ENCODE measurements at places on chromosomes 2 and 18.

GRCh38 chr2:226308323-226308680 is 491.3 kb downstream of the IRS1 start:
- DNase-seq: no peak

- DNase-seq: no peak
Measured at GRCh38 chr2:12070153-12070552, 323.7 kb downstream of the LPIN1 start.

DNA sequence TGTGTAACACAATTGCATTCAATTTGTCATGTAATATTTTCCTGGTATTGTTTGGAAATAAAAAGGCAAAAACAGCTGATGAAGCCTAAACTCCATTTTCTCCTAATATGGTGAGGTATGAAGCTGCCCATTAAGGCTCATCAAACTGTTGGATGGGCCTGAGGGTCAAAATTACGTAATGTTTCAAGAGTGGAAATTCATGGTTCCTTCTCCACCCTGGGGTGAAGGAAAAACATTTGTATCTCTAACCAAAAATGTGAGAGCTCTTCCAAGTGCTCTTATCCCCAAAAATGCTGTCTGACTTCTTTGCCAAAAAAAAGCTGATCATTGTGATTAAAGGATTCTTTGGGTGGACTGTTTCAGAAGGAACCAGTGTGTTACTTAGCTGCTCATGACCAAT is 91.8 kb downstream of the ARHGAP28 start:
- DNase-seq: no peak

GRCh38 chr18:6553234-6553900 is 138.7 kb upstream of the L3MBTL4 start:
- DNase-seq: no peak

DNA sequence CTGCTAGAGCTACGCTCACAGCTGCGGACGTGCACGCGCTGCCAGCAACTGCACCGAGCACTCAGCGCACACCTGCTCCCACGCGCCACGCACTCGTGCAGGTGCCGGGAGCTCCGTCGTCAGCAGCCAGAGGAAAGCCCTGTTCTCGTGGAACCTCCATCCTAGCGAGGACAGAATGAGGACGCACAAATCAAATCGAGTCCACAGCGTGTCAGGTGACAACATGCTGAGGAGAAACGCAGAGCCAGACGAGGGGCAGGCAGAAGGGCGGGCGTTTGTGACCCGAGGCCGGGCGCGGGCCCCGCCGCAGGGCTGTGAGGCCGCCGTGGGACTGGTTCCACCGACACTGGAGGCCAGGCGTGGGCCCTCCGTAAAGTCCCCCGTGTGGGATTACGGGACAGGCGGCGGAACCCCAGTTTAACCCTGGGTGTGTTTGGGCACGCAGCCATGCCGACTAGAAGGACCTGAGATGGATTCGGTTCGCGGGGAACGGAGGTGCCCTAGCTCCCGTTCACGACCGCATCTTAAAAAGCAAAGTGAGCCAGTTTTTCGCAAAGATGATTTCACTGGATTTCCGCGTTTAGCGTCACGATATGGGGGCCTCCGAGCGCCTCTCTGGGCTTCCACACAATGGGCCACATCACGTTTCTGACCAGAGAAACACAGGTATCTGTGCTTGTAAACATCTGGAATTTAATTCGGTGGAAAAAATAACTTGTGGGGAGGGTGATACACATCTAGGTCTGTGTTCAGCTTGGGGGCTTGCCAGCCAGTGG is 26.9 kb upstream of the ALKAL2 start:
- DNase-seq: no peak

DNA sequence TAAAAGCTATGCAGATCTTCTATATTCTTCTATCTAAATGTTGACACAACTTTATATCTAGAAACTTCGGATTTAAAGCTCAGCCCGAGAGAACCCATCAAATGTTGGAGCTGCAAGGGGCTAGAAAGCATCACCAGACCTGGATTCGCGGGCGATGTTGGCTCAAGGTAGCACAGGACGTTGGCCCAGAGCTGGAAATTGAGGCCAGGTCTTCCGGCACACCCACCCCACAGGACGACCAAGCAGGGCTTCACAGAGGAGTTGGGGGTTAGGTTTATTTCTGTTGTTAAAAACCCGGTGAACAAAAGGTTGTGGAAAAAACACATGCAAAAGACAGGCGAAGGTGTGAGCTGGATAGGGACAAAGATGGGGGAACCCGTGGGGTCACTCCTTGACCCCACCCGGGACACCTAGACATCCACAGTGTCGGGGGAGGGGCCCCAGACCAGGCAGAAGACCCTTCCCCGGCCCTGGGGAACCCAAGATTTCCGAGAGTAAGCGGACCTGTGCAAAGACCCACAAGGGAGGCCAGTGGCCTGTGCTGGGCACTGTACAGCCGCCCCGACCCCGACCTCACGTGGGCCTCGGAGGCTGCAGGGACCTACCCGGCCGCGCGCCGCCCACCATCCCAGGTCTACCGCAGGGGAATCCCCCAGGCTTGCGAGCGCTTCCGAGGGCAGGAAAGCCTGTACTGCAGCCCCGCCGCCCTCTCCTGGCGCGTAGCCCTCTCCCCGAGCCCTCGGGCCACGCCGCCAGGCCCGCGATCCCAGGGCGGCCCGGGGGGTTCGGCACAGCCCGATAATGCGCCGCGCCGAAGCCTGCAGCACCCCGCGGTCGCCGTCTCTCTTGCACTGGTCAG is 1.8 kb upstream of the AGBL5 start:
- DNase-seq: no peak

DNA sequence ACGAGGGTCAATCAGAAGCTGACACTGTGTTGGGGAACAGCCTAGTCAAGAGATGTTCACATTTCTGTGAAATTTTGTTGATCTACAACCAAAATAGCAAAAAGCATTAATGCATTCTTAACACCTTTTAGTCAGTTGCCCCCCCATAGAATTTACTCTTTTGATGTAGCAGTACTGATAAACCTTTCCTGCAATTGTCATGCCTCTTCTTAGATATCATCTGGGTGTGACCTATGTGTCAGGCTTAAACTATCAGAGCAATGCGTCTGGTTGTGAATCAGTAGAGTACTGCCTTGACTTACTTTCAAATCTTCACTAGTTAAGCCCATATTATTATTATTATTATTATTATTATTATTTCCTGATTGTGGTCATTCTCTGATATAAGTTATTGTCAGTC is 61.9 kb downstream of the GREB1L start:
- DNase-seq: no peak

GRCh38 chr2:236216711-236217110 is 47.5 kb downstream of the ASB18 start:
- DNase-seq: no peak

DNA sequence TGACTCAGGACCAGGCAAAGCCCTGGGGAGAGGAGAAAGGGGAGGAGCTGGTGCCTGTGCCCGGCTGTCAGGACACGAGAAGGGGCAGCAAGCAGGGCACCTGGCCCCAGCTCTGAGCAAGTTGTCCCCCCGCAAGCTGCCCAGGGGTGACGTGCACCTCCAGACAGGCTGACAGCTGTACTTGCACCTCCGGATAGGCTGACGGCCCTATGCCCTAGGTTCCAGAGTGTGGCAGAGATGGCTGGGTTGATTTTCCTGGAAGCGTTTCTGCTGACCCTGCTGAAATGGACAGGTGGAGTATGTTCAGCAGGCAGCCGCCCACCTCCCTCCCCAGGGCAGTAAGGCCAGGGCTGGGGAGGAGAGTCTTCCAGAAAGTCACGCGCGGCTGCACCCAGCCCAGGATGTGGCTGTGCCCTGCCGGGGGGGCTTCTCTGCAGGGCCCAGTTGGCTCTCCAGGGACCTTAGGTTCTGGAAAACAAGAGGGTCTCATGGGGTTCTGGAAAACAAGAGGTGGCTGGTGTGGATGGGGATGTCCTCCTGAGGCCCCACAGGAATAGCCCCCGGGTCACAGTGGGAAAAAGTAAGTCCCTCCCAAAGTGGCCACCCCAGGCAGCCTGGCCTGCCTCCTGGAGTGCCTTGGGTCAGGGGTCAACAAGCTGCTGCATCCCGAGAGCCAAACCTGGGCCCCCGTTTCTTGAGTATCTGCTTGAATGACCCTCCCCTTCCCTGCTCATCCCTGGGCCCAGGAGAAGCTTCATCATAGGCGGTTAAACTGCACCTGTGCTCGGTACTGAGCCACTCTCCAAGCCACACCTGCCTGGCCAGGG is 71.4 kb upstream of the OTOS start:
- no peak for DNase-seq
